CD4-positive, alpha-beta T cell treated with Interleukin-15 for 4 hours (primary cell): ENCODE measurements at places on chromosomes 11 and 22.
A peak's percentile ranks its signal among the peaks of the same experiment; 100 is the strongest.

DNA sequence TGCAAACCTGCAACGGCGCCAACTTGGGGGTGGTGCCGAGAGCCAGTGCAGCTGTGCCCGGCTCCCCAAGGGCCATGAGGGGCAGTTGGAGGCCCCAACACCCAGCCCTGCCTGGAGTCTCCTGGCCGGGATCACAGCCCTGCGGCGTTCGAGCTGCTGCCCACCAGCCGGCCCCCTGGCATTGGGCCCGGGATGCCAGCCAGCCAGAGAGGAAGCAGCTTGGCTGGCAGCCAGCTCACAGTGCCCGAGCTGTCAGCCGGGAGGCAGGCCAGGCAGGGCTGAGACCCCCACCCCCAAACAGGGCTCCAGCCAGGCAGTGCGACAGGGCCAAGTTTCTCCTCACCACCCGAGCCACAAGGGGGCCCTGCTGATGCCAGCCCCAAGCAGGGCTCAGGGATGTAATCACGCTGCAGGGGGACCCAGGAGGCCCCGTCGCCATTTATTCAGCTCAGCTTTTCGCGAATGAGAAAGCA is 26.0 kb upstream of the TCF20 start:
- DNase-seq: no peak

- no peak for DNase-seq
Measured at GRCh38 chr11:111541254-111542061, 938 bp downstream of the LAYN start.

DNA sequence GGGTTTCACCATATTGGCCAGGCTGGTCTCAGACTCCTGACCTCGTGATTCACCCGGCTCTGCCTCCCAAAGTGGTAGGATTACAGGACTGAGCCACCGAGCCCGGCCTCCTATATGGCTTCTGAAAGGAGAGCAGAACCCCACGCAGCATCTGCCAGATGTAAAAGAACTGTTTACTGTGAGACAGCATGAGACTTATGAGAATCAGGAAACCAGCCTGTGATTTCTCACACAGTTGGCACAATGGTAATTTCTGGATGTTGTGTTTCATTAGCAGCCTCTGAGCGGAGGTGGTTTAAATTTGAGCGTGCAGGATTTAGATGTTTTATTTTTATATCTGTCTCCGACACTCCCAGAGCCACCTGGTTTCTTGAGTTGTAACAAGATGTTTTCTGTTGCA is 33.8 kb downstream of the CEP164 start:
- no peak for DNase-seq

GRCh38 chr11:112128483-112129121 is 35.3 kb downstream of the IL18 start:
- DNase-seq: no peak

DNA sequence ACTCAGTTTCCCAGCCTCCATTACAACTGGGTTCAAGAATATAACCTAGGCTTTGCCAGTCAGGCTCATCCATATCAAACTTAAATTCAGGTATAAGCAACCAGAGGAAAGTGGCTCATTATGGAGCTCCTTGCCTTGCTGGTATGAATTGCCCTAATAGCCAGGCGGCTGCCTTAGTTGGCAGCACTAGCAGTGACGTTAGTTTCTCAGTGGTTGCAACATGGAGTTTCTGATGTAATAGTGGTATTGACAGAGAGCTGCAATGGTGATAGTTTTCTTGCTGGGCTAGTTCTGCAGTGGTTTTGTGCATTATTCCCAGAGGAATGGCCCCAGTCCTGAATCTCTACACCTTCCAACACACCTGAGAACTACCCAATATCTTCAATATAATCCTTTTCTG is 3.8 kb upstream of the TMEM123 start:
- no peak for DNase-seq

- DNase-seq: no peak
Measured at GRCh38 chr22:17836992-17837742, 62.9 kb upstream of the BID start.

GRCh38 chr22:24068377-24068680 is 57.2 kb downstream of the CABIN1 start:
- DNase-seq: no peak

GRCh38 chr22:31302006-31302405 is 9.7 kb upstream of the PIK3IP1 start:
- no peak for DNase-seq

- DNase-seq: no peak
Measured at GRCh38 chr11:82012276-82012675, 721.4 kb downstream of the FAM181B start.

DNA sequence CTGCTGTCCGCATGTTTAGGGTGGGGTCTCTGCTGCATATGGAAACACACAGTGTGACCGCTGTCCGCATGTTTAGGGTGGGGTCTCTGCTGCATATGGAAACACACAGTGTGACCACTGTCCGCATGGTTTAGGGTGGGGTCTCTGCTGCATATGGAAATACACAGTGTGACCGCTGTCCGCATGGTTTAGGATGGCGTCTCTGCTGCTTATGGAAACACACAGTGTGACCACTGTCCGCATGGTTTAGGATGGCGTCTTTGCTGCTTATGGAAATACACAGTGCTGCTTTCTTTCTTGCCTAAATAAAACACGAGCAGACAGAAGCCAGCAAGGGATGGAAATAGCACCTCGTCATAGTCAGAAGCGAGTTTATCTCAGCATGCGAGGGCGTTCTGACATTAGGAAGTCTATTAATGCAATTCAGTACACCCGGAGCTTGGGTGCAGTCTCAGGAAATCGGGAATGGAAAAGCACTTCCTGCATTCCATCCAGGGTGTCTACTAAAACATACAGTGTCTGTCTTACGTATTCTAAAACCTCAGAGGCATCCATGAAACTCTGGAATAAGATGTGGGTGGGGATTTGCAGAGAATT is 32.6 kb upstream of the TOLLIP start:
- DNase-seq: no peak

- peak; percentile 95 for DNase-seq
Measured at GRCh38 chr22:37676736-37677492, 1.5 kb downstream of the LGALS1 start.

DNA sequence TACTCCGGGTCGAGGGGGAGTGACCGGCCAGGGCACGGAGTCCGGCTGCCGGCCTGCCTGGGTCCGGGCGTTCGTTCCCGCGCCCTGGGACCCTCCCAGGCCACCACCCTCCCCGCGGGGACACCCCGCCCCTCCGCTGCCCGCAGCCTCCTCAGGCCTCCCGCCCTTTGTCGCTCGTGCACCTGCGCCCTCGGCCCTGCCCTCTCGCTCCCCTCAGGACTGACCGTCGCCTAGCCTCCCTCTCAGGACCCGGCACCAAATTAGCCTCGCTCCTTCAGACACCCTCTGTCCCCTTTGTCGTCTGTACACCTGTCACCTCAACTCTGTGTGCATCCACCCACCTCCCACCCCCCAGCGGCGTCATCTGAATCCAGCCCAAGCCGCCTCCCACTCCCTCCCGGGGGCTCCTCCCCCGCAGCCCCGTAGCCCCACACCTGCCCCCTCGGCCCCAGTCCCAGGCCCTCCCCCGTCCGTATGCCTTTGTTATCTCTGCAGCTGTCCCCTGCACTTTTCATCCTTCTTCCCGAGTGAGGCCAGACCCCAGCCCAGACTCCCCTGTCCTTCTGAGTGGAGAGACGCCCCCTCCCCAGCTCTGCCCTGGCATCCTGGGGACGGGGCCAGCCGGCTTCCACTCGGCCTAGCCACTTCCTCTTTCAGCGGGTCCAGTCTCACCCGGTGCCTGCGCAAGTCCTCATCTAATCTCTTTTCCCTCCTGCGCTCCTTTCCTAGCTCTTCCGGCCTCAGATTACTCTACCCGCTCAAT is 643 bp downstream of the TIGD3 start:
- peak; percentile 39 for DNase-seq

DNA sequence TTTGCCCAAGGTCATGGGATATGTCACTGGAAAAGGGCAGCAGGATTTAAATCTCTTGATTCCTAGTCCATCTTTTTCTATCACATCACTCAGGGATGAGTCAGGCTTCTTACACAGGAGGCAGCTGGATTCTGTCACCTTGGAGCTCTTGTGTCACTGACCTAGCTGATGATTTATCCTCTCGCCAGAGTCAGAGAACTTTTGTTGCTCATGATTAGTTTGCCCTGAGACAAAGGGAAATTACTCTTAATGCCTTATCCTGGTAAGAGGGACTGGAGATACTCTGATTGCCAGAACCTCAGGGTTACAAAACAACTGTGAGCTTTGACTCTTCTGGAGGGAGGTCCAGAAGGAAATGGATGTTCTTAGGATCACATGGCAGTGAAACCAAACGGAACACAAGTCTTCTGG is 10.1 kb downstream of the COA4 start:
- no peak for DNase-seq

GRCh38 chr11:26229257-26229656 is 102.7 kb upstream of the ANO3 start:
- no peak for DNase-seq

GRCh38 chr22:49239264-49240015 is 588.2 kb downstream of the BRD1 start:
- no peak for DNase-seq

DNA sequence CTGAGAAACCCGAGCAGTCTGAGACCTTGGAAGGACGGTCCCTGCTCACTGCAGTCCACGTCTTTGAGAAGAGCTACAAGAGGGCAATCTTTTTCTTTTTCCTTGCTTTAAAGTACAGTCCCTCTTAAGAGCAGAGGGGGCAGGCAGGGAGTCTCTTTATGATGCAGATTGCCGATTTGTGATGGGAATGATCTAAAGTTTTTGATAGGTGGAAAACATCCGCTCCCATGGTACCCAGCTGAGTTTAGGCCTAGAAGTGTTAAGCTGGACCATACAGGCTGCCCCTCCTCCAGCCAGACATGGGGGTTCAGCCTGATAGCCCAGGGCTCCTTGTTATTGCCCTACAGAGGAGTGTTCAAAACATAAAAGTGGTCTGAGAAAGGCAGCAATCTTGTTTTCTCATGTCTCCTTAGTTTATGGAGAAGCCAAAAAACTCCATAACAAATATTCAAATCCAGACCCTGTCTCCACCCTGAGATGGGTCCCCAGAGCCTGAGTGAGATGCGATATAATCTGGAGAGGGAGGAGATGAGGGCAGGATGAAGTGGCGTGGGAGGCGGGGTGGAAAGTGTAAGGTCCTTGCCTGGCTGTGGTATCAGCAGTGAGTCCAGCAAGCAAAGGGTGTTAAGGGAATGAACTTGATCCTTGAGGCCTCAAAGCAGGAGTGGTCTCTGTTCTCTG is 135.1 kb downstream of the FDX1 start:
- no peak for DNase-seq

DNA sequence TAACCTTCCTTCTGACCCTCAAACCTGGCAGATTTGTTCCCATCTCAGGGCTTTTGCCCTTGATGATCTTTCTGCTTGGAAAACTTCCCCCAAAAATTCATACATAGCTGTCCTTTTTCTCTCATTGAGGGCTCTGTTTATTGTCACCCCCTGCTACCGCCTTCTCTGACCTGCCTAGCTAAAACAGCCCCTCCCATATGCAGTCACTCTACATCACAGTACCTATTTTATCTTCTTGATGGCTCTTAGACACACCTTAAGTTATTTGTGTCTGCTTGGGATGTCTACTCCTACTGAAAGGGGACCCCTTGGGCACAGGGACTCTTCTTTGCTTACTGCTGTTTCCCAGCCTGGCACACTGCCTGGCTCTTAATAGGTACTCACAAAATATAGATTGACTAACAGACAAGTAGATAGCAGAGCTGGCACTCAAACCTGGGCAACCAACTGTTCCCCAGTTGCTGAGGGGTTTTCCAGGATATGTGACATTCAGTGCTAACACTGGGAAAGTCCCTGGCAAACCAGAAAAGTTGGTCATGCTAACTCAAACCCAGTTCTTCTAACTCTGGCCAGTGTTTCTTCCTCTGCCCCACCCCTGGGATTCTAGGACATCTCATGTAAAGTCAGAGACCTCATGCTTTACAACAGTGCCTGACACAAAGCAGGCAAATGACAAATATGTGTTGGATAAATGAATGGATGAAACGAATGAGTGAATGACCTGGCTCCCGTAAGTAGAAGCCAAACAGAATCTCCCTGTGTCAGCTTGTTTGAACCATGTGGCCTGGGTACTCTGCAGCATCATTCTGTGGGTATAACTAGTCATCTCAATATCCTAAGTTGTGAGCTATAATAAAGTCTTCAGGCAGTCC is 19.8 kb upstream of the FJX1 start:
- no peak for DNase-seq

GRCh38 chr11:71365626-71366025 is 82.6 kb downstream of the DHCR7 start:
- DNase-seq: no peak

DNA sequence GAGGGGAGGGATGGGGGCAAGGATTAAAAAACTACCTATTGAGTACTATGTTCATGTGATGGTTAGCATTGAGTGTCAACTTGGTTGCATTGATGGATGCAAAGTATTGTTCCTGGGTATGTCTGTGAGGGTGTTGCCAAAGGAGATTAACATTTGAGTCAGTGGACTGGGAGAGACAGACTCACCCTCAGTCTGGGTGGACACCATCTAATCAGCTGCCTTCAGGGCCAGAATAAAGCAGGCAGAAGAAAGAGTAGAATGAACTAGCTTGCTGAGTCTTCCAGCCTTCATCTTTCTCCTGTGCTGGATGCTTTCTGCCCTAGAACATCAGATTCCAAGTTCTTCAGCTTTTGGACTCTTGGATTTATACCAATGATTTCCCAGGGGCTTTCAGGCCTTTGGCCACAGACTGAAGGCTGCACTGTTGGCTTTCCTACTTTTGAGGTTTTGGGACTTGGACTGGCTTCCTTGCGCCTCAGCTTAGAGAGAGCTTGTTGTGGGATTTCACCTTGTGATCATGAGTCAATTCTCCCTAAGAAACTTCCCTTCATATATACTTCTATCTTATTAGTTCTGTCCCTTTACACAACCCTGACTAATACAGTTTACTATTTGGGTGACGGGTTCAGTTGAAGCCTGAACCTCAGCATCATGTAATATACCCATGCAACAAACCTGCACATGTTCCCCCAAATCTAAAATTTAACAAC is 70.2 kb downstream of the MTNR1B start:
- no peak for DNase-seq

GRCh38 chr11:119192111-119192510 is 6.8 kb downstream of the NHERF4 start:
- no peak for DNase-seq

DNA sequence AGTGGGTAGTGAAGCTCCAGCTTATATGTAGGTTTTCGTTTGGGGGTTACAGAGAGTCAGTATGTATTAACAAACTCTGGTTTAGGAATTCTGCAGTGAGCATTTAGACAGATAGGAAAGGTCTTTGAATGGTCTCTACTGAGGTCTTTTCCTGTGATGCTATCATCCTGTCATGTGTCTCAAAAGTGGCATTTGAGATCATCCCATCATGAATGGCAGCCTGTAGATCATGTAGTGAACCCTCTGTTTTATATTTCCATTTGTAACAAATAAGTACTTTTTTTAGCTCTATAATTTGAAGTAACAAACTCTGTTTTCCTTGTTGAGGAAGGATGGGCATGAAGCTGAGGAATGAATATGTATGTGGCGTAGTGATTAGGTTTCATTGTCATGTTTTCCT is 76.2 kb downstream of the PPP6R3 start:
- no peak for DNase-seq

- DNase-seq: no peak
Measured at GRCh38 chr22:49754696-49755630, 72.7 kb downstream of the BRD1 start.

GRCh38 chr11:11935536-11935935 is 72.9 kb downstream of the DKK3 start:
- DNase-seq: no peak
